ENCODE measurements at places on chromosomes 4 and X. TPM values are rescaled to one million over a fixed set of nuclear protein-coding genes. Genes with fewer than 3 reads are reported as not detected.
A peak's percentile ranks its signal among the peaks of the same experiment; 100 is the strongest.

DNA sequence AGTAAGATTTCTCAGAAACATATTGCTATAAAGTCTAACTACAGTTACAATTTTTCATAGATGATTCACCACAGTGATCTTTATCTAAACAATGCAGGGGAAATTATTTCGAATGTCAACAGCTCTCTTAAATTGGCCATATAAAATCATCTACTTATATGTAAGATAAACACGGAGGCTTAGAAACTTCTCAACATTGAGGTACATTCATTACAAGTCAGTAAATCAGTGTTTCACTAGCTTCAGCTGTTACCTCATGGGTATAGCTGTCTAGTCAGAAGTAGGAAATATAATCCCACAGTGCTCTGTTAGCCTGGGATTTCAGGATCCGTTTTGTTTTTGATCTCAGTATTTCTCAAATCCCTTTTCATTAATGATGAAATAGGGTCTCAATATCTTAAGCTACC is 43.2 kb downstream of the PCDH7 start:
- H3K27ac ChIP-seq: no peak overlapping the region
- no peak for DNase-seq
- no peaks in the 10 kb centered on the region for H3K4me1 ChIP-seq
- no peaks in the 10 kb centered on the region for H3K36me3 ChIP-seq
- no peaks in the 10 kb centered on the region for H3K27me3 ChIP-seq
- no peak overlapping the region for H3K4me3 ChIP-seq

DNA sequence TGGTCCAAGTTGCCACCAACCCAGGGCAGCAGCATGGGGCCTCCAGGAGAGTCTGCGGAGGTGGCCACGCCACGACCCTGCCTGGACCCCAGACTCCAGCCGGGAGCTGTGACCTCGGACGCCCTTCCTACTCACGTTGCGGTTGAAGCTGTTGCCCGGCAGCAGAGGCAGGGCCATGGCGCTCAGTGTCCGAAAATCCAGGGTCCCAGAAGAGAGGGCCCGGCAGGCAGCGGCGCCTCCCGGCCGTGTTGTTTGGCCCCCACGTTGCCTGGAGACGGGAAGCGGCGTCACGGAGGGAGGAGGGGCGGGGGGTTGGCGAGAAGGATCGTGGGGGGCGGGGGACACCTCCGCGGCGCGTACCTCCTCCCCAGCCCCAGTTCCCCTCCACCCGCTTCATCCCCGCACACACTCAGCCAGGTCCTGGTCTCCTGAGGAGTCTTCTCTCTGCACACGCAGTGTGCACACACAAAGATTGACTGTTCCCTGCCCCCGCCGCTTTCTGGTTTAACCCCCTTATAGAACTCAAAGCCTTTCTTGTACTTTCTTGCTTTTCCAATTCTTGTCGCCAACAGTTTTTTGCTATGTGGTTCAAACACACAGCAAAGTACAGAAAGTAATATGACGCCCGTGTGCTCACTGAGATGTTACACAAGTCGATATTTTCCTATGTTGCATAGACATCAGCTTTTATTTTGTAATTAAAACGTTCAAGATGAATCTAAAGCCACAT is at the start of gene EFHC2:
Gene EFHC2, minus strand, starts transcription at position 261 of the 730 bp plus-strand sequence. Its CDS starts 84 bp downstream, at position 177.
- H3K4me3 ChIP-seq: peak within 1 kb of the TSS; percentile 59
- peak; percentile 52 for DNase-seq
- H3K27me3 ChIP-seq: peaks cover 3% of the 10 kb centered on the region
- no peaks in the 10 kb centered on the region for H3K4me1 ChIP-seq

- H3K27me3 ChIP-seq: peaks cover 79% of the 10 kb centered on the region
- DNase-seq: no peak
- no peak overlapping the region for H3K27ac ChIP-seq
- H3K4me1 ChIP-seq: no peaks in the 10 kb centered on the region
Measured at GRCh38 chr4:54104907-54105306, 4.9 kb downstream of the GSX2 start.

- DNase-seq: no peak
- no peak overlapping the region for H3K4me3 ChIP-seq
- no peaks in the 10 kb centered on the region for H3K27me3 ChIP-seq
- no peaks in the 10 kb centered on the region for H3K36me3 ChIP-seq
- no peaks in the 10 kb centered on the region for H3K4me1 ChIP-seq
- no peak overlapping the region for H3K27ac ChIP-seq
Measured at GRCh38 chr4:7210824-7211223, 18.5 kb downstream of the SORCS2 start.

GRCh38 chrX:63718010-63718694 is 66.9 kb downstream of the ARHGEF9 start:
- H3K27me3 ChIP-seq: no peaks in the 10 kb centered on the region
- peaks cover 7% of the 10 kb centered on the region for H3K36me3 ChIP-seq
- DNase-seq: no peak
- no peaks in the 10 kb centered on the region for H3K4me1 ChIP-seq
- no peak overlapping the region for H3K27ac ChIP-seq

DNA sequence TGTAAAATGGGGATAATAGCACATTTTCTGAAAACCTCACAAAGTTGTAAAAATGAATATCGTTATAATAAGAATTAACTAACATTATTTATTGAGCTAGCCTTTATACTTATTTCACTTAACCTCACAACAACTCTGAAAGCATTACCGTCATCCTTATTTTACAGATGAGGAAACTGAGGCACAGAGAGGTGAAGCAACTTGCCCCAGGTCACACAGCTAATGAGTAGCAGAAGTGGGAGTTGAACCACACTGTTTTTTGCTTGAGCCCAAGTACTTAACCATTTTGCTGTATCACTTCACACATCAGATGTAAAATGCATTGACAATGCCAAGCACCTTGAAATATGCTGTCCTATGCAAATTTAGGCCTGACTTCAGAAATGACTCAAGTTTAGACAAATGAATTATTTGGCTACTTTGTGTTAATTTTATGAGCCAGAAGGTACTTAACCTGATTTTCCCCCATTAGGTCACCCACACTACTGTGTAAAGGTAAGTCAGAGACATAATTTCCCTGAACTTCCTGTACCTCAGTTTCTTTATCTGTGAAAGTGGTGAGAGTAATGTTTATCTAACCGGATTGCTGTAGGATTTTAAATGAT is 23.1 kb downstream of the CD40LG start:
- no peak for DNase-seq
- H3K4me3 ChIP-seq: no peak overlapping the region
- H3K36me3 ChIP-seq: no peaks in the 10 kb centered on the region
- no peaks in the 10 kb centered on the region for H3K27me3 ChIP-seq
- H3K27ac ChIP-seq: no peak overlapping the region
- no peaks in the 10 kb centered on the region for H3K4me1 ChIP-seq

DNA sequence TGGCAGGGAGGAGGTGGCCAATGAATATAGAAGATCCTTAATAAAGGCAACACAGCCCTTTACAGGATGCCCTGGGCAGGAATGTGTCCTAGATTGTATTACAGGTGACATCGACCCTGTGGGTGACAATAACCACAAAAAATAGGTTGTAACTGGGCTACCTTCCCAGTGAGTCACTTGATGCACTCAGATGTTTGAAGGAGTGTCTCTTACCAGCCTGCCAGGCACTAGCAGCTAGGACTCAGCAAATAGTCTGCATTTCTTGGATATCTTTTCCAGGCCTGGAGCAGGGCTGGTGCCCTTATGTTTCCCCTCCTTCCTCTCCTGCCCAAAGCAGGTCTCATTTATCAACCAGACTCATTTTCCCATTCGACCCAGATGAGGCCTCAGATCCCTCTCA is 50.9 kb upstream of the TMEM164 start:
- H3K27ac ChIP-seq: no peak overlapping the region
- H3K27me3 ChIP-seq: no peaks in the 10 kb centered on the region
- H3K4me1 ChIP-seq: no peaks in the 10 kb centered on the region
- no peak overlapping the region for H3K4me3 ChIP-seq
- no peak for DNase-seq
- H3K36me3 ChIP-seq: no peaks in the 10 kb centered on the region

DNA sequence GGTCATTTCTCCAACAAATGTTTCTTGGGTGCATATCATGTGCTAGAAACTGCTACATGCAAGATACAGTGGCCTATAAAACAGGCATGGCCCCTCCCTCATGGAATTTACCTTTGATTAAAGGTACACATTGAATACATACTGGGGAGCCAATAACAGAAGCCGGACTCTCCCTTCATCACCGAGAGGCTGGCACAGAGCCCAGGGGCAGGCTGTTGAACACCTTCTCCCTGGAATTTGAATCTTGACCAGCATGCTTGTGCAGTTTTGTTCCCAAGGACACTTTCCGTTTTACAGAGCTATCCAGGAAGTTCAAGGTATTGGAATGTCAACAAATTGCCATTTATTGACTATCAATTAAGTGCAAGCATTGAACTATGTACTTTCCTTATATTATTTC is 33.2 kb downstream of the PPARGC1A start:
- no peak overlapping the region for H3K4me3 ChIP-seq
- peaks cover 21% of the 10 kb centered on the region for H3K4me1 ChIP-seq
- no peak overlapping the region for H3K27ac ChIP-seq
- peak; percentile 73 for DNase-seq
- no peaks in the 10 kb centered on the region for H3K36me3 ChIP-seq
- H3K27me3 ChIP-seq: no peaks in the 10 kb centered on the region

- H3K27me3 ChIP-seq: no peaks in the 10 kb centered on the region
- H3K4me1 ChIP-seq: no peaks in the 10 kb centered on the region
- no peaks in the 10 kb centered on the region for H3K36me3 ChIP-seq
- no peak overlapping the region for H3K4me3 ChIP-seq
- H3K27ac ChIP-seq: no peak overlapping the region
Measured at GRCh38 chr4:136909626-136910025, 622.7 kb downstream of the PCDH18 start.

- H3K4me1 ChIP-seq: no peaks in the 10 kb centered on the region
- DNase-seq: no peak
- no peaks in the 10 kb centered on the region for H3K36me3 ChIP-seq
Measured at GRCh38 chrX:72498782-72499181, 73.9 kb downstream of the HDAC8 start.

- H3K4me3 ChIP-seq: no peak overlapping the region
- H3K36me3 ChIP-seq: no peaks in the 10 kb centered on the region
- no peaks in the 10 kb centered on the region for H3K4me1 ChIP-seq
- no peak for DNase-seq
- H3K27ac ChIP-seq: no peak overlapping the region
Measured at GRCh38 chrX:69995362-69996112, 54.2 kb downstream of the AWAT2 start.

DNA sequence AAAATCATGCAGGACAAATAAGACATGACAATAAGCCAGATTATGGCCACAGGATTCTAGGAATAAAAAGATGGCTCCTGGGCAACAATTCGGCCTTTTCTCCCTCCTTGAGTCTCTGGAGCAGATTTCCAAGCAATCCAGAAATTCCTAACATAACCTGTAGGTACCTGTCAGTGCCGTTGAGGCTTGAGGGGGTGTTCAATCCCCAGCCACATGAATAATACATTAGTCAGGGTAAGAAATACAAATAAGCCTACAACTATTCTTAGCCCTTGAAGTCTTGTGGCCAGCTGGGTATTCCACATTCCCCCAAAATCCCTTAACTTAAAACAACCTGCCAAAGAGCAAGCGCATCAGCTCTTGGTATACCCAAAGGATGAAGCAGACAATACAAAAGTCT is 9.7 kb downstream of the CXorf38 start:
- no peak overlapping the region for H3K27ac ChIP-seq
- no peak overlapping the region for H3K4me3 ChIP-seq

- no peaks in the 10 kb centered on the region for H3K27me3 ChIP-seq
- no peaks in the 10 kb centered on the region for H3K4me1 ChIP-seq
- no peaks in the 10 kb centered on the region for H3K36me3 ChIP-seq
- no peak for DNase-seq
- H3K27ac ChIP-seq: no peak overlapping the region
- no peak overlapping the region for H3K4me3 ChIP-seq
Measured at GRCh38 chrX:6024204-6024603, 204.5 kb downstream of the NLGN4X start.

DNA sequence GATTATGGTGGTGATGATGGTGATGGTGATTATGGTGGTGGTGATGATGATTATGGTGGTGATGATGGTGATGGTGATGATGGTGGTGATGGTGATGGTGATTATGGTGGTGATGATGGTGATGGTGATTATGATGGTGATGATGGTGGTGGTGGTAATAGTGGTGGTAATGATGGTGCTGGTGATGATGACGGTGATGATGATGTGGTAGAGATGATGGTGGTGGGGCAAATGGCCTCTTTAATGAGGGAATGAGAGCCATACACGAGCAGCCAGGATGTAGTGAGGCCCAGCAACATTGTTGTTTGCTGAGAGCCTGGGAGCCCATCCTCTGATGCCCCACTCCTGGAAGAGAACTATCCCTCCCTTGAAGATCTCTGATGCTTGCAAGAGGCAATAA is 29.0 kb downstream of the HMX1 start:
- no peaks in the 10 kb centered on the region for H3K27me3 ChIP-seq
- no peaks in the 10 kb centered on the region for H3K4me1 ChIP-seq
- DNase-seq: no peak
- H3K27ac ChIP-seq: no peak overlapping the region
- no peak overlapping the region for H3K4me3 ChIP-seq

DNA sequence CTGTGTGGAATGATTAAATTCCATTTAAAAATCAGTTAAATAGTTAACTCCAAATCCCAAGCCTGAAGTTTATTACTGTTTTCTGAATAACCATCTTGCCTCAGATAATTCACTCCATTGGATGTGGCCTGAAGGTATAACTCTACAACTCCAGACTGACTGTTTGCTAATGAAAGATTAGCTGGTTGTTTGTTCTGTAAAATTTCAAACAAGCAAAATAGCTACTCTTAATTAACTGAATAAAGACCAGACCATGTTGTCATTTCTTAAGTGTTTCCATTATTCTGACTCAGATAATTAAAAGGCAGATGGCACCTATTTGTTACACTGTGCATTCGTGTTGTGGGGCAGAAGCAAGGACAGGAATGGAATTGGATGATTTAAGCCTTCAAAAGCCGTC is 78.5 kb upstream of the DDIT4L start:
- H3K27ac ChIP-seq: no peak overlapping the region
- no peaks in the 10 kb centered on the region for H3K4me1 ChIP-seq
- no peaks in the 10 kb centered on the region for H3K27me3 ChIP-seq
- no peak overlapping the region for H3K4me3 ChIP-seq
- DNase-seq: no peak
- H3K36me3 ChIP-seq: no peaks in the 10 kb centered on the region

- H3K4me1 ChIP-seq: no peaks in the 10 kb centered on the region
- no peak overlapping the region for H3K4me3 ChIP-seq
- H3K27ac ChIP-seq: no peak overlapping the region
- no peaks in the 10 kb centered on the region for H3K27me3 ChIP-seq
- H3K36me3 ChIP-seq: no peaks in the 10 kb centered on the region
Measured at GRCh38 chr4:81963015-81963762, 410.6 kb downstream of the HNRNPD start.

The PFKFB1 gene
- total RNA-seq: 0.31 TPM

The SPANXN3 gene
- total RNA-seq: not detected

The VCX2 gene
- total RNA-seq: not detected

The TLR6 gene
- total RNA-seq: 6.1 TPM

The MAGIX gene
- total RNA-seq: 11.6 TPM

The PROM1 gene
- 276 TPM for total RNA-seq

The BEX1 gene
- total RNA-seq: 5.4 TPM

The RAB39B gene
- total RNA-seq: 1.2 TPM

The HEPH gene
- 14.4 TPM for total RNA-seq

Measured in kidney (tissue), 22 donors.